ENCODE measurements at places on chromosomes 7 and 10.

- DNase-seq, result no peak
These were observed 1.7 kb upstream of the UPP1 start for GRCh38 chr7:48087349-48087748.

DNA sequence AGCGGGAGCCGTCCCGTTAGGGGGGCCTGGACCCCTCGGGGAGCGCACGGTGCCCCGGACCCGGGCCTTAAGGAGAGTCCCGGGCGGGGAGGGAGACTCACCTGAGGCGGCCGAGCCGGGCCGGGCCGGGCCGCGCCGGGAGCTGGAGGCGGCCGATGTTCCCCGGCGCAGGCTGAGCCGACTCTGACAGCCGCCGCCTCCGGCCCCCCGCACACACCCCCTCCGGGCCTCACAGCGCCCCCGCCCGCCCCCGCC lies at the start of gene ACHE:
Gene ACHE, minus strand, starts transcription at position 188 of the 255 bp plus-strand sequence. CDS start 1,656 bp downstream, outside the sequence.
- no peak for DNase-seq

DNA sequence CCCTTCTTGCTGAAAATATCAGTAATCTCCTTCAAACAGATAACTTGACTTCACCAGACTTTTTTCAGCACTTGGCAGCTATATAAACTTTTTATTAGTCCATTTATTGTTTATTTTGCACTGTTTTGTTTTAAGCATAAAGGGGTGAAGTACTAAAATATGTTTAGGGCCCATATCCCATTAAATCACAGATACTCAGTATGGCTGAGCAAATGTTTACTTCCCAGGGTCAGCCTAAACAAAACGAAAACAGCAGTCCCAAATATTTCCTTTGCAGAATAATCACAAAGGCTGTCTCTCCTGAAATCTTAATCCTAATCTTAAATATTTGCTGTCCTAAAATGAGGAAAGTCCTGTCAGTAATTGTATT lies 649.6 kb downstream of the TNS3 start:
- no peak for DNase-seq

DNA sequence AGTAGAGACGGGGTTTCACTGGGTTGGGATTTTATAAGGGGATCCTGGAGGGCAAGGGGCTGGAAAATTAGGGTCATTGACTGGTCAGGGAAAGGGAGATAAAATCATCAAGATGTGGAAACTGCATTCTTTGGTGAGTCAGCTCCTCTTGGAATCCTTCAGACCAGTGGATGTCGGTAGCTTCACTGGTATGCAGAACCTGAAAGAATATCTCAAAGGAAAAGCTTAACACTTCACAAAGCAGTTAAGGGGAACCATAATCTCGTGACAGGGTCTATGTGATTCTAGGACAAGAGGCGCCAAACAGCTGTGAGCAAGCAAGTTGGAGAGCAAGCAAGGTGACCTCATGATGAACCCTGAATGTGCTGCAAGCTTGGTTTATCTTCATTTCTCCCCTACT lies 634.7 kb upstream of the AUTS2 start:
- no peak for DNase-seq

Data from thoracic aorta (tissue), 2 donors.